Memory B cell (primary cell): ENCODE measurements at places on chromosomes 2 and 18.

DNA sequence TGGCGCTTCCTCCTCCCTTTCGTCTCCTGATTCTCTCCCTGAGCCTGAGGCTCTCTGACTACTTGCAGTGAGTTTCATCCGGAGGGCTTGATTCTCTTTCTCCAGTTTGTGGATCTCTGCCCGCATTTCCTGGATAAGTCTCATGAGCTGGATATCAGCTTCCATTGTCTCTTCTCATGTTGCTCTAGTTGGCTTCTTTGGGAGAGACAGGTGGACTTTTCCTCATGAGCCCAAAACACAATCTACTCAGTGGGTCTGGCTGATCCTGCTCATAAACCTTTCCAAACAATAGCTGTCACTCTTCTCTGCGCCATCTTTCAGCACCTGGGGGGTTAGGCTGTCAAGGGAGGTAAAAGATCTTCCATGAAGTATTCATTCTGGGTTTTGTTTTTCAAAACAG is at the start of gene CCDC195:
CCDC195 (minus strand) TSS at position 165 of the 400 bp plus-strand sequence; CDS start at position 165, 0 bp downstream.
- DNase-seq, result no peak

DNA sequence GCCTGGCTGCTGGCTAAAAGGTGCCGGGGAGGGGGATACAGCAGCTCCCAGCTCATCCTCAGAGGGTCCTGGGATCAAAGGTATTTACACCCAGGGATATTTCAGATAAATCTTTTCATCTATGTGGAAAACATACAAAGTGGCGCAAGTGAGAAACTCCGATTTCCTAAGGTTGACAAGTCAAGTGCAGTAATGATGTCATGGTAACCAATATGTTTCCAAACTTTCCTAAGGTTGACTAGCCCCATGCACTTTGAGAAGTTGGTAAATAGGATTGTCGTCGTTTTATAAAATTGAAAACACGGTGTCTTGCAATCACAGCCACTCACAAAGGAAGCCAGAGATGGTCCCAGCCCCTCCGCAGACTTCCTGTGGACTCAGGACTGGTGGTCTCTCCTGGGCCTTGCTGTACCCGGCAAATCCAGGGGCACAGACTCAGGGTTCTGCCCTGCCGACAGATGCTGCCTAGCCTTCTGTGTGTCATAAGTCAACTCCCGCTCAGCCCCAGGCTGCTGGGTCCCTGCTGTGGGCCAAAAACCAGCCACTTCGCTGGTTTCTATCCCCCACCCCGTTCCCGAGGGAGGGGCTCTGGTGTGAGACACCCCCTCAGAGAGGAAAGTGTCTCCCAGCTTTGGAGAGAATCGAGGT is 111.2 kb upstream of the PPP1CB start:
- no peak for DNase-seq

DNA sequence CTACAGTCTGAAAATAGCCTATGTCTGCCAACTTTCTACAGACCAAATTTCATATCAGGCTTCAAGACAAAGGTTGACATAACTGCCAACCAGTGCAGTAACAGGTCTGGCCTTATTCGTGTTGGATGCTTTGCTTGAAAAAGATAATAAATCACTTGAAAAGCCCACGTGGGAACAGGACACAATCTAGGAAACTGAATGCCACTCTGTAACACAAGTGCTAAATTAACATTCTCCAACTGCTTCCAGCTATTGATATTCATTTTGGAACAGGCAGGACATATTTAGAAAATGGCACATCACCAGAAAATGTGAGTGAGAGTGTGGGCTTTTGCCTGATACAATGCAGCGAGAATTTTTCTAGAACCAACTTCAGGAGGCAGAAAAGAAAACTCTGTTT is 165.9 kb upstream of the CCDC150 start:
- no peak for DNase-seq

- no peak for DNase-seq
Observed at GRCh38 chr2:234814374-234814773, 137.4 kb upstream of the SH3BP4 start.

DNA sequence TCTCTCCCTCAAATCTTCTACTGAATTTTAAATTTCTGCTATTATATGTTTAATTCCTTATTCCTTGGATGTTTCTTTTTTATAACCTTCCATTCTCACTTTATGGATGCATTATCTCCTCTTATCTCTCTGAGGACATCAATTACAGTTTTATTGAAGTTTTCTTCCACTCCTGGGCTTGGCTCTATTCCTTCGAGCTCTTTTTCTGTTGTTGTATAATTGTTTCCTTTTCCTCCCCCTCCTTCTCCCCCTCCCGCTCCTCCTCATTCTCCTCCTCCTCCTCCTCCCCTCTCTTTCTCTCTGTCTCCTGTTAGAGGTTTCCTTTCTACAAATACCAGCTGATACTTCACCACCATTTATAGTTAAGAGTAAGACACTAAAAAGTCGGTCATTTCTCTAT is 209.8 kb downstream of the ZBTB7C start:
- DNase-seq, result no peak

GRCh38 chr2:158507141-158507540 is 50.4 kb downstream of the PKP4 start:
- no peak for DNase-seq

DNA sequence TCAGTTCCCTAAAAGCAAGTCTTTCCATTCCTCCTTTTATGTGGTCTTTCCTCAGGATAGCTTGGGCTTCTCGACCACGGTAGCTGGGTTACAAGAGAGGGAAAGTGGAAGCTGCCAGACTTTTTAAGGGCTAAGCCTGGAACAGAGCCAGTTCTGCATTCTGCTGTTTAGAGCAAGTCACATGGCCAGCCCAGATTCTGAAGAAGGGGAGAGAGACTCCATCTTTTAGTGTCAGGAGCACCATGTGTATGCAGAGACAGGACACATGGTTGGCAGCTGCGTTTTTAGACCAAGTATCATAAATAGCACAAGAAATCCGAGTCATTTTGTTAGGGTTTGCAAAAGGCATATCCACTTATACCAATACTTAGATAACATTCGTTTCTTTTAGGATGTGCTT is 4.7 kb downstream of the HMSD start:
- no peak for DNase-seq

GRCh38 chr2:124112966-124113365 is 87.9 kb downstream of the CNTNAP5 start:
- no peak for DNase-seq

DNA sequence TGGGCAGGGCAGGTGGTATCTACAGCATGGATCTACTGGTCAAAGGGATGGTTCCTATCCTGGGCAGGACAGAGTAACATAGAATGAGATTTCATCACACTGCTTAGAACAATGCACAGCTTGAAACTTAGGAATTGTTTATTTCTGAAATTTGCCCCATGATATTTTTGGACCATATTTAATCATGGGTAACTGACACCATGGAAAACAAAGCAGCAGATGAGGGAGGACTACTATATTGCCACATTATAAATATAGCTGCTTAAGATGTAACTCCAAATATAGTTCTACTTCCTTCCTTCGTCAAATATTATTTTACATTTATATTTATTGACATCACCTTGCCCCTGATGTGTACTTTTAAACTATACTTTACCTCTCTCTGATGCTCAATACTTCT is 254.7 kb downstream of the PTPRM start:
- no peak for DNase-seq

DNA sequence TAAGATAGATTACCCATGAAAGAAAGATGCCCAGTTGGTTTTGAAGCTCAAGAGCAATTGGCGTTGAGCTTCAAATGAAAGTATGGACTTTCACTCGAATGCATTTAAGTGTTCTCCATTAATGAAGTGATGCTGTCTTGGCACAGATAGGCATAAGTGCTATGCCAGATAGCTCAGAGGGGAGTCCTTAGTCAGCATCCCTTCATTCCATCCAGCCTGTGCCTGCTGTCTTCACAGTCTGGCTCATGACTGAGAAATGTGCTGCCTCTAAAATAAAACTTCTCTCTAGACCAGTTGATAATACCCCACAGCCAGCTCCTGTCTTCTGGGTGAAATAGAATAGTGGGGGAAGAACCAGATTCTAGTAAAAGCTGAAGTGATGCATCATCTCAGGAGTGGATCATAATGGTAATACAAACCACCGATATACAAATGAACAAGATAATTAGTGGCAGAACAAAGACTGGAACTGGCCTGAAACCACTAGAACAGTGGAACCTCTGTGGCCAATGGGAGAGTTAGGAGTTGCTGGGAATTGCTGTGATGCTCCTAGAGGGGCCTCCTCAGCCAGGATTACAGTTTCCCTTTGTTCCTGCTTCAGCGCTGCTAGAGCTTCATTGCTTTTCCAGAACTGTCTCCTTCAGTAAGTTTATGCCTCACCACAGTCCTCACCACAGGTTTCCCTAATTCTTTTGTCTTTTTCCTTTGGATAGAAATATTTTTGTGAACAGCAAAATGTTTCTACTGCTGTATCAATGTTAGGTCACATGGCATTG is 359.3 kb downstream of the KIAA1328 start:
- DNase-seq, result no peak

- no peak for DNase-seq
Observed at GRCh38 chr18:67916097-67916496, 399.6 kb upstream of the DSEL start.

- peak; percentile 72 for DNase-seq
Observed at GRCh38 chr2:219542931-219543595, 546 bp downstream of the CHPF start.

DNA sequence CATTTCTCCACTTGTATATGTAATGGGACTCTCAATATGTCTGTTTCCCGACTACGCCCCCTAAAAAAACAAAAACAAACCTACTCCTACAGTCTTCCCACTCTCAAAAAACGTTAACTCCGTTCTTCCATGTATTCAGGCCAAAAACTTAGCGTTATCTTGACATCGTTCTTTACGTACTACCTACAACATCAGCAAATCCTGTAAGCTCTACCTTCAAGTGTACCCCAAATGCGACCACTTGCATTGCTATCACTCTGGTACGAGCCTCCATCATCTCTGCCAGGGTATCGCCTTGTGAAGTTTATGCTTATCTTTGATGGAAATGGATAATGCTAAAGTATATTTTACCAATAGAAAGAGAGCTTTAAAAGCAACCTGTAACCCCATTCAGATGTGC is 479 bp downstream of the GPATCH11 start:
- DNase-seq, result no peak

- peak; percentile 93 for DNase-seq
Observed at GRCh38 chr2:240560084-240560479, at the start of gene DUSP28. DUSP28 (plus strand) TSS chr2:240560357; CDS start chr2:240560685, 328 bp downstream.

DNA sequence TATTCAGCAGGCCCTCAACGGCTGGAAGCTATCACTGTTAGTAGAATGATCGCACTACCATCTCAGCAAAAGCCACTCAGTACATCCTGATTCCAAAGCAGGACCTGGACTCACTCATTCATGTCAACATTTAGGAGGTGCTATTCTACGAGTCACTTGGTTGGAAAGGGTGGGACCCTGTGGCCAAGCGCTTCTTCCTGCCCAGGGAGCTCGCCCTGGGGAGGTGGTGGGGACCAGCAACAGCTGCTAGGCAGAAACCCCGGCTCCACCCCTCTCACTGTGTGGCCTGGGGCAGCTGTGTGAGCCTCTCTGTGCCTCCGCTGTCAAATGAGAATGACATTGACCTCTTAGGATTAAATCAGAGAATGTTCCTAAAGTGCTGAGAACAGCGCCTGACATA is 231.4 kb downstream of the EIPR1 start:
- DNase-seq, result no peak

- DNase-seq, result no peak
Observed at GRCh38 chr2:210541290-210541902, 15.0 kb upstream of the CPS1 start.

- no peak for DNase-seq
Observed at GRCh38 chr18:74457043-74457724, at the start of gene DIPK1C. DIPK1C (minus strand) TSS chr18:74457308; CDS start chr18:74457259, 49 bp downstream.

DNA sequence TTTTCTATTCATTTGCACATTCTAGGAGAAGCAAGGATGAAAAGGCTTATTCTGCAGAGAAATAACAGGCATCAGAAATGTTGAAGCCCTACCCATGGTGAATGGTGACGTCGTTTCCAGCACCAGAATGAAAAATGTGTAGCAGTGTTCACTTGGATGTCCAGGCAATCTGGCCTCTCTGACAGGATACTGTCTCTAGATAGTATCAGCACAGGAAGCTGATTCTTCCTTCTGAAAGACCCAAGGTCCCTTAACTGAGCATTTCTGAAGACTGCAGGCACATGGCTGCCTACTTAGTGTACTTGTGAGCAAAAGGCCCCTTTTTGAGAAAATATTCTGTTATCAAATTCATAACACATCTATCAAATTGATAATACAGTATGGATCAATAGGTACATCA is 234.1 kb downstream of the XIRP2 start:
- no peak for DNase-seq

DNA sequence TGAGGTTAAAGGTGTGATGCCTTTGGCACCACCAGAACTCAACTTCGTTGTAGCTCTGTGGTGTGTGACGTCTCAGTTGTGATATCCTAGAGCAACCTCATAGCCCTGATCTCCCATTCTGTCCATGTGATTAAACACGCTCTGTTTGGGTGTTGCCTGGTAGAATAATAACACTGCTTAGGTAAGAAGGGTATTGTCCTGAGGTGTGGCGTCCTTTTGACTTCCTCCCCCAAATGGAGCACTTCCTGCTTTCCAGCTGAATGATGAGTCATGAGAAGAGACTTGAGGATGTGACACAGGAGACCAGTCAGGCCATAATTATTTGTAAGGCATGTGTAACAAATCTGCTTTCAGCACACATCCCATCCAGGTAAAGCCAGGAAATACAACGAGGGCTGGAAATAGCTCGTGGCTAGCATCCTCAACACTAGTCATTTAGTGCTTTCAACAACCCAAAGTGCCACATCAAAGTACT is 100.7 kb downstream of the RAPGEF4 start:
- DNase-seq, result no peak

GRCh38 chr18:49230326-49230725 is 230.1 kb downstream of the DYM start:
- no peak for DNase-seq

DNA sequence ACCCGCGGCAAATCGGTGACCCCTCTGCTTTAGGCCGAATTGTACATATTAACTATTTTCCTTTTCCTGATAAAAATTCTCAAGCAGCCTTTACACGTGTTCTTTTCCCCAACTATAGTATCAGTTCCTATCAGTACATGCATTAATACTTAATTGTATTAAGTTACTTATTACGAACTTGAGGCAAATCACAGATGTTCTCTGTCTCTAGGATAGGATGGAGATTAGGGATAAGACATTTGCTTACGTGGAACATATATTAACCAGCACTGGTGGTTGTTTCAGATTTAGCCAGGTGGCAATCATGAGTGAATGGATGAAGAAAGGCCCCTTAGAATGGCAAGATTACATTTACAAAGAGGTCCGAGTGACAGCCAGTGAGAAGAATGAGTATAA is 675 bp downstream of the GEMIN6 start:
- no peak for DNase-seq
